Muscle of arm (tissue), 14 donors: ENCODE measurements at places on chromosomes 13 and 19.

- no peak for DNase-seq
Measured at GRCh38 chr13:50485979-50486935, 357.2 kb downstream of the DLEU7 start.

DNA sequence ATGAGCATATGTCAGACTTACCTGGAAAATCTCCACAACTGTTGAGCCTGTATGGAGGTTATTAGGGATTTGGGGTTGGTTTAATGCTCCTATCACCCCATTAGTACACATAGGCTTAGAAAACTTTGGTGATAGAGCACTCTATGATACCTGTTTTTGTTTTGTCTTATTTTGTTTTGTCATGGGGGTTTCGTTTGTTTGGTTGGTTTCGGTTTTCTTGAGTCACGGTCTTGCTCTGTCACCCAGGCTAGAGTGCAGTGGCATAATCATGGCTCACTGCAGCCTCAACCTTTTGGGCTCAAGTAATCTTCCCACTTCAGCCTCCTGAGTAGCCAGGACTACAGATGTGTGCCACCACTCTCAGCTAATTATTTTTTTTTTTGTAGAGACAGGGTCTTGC lies 70.0 kb downstream of the MZT1 start:
- no peak for DNase-seq

GRCh38 chr13:72931311-72931710 lies 127.5 kb upstream of the KLF5 start:
- no peak for DNase-seq

GRCh38 chr13:112059457-112060281 lies 7.3 kb upstream of the SOX1 start:
- DNase-seq: no peak

- DNase-seq: no peak
Measured at GRCh38 chr13:32047088-32047487, 15.5 kb downstream of the FRY start.

DNA sequence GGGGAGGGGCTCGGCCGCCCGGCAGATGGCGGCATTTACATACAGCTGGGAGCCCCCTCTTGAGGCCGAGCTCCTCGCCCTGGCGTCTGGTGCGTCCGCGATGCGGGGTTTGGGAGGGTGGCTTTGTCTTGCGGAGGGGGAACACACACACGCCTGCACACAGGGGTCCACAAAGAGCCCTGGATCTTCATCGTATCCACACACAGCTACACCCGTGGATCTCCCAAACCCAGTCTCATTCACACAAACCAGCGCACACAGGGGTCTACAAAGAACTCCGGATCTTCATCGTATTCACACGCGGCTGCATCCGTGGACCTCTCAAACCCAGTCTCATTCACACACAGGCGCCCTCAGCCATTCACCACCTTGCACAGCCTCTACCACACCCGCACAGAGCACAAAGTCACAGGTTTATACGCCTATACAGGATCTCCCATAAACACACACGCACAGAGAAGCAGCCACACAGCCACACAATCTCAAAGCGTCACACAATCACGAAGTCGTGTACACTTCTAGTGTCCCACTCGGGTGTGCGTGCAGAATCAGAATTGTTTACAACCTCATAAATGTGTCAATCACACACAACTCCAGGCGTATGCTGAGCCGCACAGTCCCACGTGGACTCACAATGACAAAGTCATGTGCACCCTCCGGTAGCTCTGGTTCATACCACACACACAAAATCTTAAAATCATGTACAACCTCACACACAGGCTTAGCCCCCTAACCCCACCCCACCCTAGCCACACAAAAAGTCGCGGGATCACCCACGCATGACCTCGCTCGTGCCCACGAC lies 550 bp upstream of the DLL3 start:
- no peak for DNase-seq

- DNase-seq: no peak
Measured at GRCh38 chr19:38877781-38878574, at the start of gene RINL. Gene RINL, minus strand, starts transcription at chr19:38878275. Its CDS starts 1,533 bp downstream, at chr19:38876742.

GRCh38 chr19:18650468-18651041 lies 13.7 kb downstream of the KLHL26 start:
- peak; percentile 74 for DNase-seq

- no peak for DNase-seq
Measured at GRCh38 chr19:17149393-17150135, 65.6 kb upstream of the USE1 start.

DNA sequence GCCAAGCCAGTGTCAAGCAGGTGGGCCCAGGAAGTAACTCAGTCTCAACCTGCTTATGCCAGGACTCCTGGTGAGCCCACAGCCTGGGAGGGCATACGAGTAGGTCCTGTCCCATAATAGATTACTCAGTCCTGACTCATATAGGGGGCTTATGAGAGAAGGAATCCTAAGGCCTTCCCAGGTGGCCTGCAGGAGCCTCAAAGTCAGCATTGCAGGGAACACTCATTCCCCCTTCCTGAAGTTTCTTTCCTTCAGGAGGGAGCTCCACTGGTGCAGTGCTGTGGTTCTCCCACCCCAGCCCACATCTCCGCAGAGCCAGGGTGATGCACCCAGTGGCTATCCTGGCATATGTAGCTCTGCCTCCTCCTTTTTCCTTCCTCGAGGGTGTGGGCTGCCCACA lies 137.3 kb downstream of the ZIC5 start:
- no peak for DNase-seq

DNA sequence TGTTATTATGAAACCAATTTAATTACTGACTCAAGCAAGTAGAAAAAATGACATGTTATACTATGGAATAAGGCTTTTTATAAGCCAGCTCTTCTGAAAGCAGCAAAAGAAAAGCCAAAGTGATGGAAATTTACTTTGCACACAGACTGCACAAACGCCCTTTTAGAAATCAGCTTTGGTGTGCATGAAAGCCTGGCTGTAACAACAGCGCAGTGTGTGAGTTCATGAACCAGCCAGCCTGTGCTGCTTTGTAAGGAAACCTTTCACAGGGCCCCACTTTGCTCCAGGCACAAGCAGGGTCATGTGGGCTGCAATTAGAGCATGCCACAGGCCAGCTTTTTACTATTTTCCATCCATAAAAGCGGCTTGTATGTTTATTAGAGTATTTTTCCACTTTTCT lies 13.6 kb upstream of the IFT88 start:
- DNase-seq: peak; percentile 32

DNA sequence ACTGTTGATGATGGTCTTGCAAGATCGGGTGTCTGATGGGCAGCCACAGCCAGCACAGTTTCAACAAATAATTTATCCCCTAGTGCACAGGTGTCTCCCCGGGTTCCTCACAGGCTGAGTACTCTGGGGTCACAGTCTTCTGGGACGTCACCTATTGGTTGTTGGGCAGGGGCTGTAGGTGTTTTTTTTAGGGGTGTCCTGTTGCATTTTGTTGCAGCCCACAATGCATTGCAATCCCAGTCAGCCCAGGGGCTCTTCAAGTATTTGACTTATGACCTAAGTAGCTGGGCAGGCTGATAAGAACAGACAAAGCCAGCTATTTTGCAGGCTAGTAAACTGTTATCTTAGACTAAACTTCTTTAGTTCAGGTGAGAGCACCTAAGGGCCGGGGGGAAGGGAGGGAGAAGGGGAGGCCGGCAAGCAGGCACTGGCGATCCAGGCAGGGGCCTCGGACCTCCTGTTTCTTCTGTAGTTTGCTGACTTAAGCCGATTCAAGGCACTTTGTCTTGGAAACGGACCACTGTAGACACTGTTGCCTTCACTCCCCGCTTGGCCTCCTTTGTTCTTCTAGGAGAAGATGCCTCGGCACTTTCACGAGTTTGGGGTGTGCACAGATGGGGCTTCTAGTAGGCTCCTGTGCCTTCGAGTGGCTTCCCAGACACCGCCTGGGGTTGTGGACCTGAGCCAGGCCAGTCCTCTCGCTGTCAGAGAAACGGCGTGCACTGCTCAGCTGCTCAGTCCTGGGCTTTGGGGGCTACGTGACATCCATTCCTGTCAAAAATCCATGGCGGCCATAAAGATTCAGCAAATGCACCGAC lies 33.9 kb upstream of the GRTP1 start:
- no peak for DNase-seq

- DNase-seq: no peak
Measured at GRCh38 chr19:16112778-16113177, 1.1 kb downstream of the RAB8A start.

GRCh38 chr19:869245-870177 lies 10.0 kb downstream of the CFD start:
- peak; percentile 53 for DNase-seq

DNA sequence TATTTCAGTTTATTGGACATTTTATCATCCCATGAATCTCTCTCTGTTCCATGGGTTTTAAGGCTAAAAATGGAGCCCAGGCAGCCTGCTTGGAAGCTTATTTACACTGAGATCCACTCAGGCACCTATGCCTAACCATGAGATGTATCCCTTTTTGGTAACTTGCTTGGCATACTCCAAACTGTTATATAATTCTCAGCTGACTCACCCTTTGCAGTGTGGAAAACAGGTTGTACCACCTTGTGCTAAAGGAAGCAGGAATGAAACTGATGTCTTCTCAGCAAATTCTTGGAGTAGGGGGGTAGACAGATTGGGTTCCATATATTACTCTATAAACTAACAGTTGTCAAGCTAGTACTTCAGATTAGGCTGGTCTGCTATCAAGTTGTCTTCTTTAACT lies 483.6 kb downstream of the KLF5 start:
- no peak for DNase-seq

GRCh38 chr13:48492470-48493065 lies 40.3 kb downstream of the RCBTB2 start:
- peak; percentile 55 for DNase-seq

- DNase-seq: no peak
Measured at GRCh38 chr19:55257461-55258420, 1.1 kb downstream of the PPP6R1 start.

DNA sequence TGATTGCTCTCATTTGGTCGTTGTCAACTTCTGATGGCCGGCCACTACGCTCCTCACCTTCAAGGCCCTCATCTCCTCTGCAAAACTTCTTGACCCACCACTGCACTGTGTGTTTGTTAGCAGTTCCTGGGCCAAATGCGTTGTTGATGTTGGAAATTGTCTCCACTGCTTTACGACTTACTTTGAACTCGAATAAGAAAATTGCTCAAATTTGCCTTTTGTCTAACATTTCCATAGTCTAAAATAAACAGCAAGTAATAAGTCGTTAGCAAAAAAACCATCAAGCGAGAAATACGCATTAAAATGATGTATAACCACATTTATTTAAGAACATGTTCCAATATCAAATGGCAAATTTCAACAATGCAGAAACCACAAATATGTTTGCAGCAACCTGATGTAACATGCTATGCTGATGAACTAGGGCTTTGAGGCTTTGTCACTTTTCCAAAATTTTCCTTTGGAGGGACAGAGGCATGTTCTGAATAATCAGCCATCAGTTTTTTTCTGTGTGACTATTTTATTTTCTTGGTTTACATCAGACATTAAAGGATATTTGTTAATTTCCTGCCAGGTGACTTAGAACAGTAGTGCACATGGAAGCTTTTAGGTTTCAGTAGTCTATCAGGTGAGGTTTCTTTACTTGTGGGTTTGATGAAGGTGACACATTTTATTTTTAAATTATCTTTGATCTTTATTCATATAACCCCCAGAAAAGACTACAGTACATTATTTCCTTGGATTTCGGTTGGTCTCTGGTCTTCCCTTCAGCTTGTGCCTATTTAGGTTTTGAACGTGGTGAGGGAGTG lies 74.7 kb upstream of the TEX29 start:
- DNase-seq: no peak
